Cortex of kidney (tissue), 1 donor: ENCODE measurements at places on chromosomes 6 and 20.

DNA sequence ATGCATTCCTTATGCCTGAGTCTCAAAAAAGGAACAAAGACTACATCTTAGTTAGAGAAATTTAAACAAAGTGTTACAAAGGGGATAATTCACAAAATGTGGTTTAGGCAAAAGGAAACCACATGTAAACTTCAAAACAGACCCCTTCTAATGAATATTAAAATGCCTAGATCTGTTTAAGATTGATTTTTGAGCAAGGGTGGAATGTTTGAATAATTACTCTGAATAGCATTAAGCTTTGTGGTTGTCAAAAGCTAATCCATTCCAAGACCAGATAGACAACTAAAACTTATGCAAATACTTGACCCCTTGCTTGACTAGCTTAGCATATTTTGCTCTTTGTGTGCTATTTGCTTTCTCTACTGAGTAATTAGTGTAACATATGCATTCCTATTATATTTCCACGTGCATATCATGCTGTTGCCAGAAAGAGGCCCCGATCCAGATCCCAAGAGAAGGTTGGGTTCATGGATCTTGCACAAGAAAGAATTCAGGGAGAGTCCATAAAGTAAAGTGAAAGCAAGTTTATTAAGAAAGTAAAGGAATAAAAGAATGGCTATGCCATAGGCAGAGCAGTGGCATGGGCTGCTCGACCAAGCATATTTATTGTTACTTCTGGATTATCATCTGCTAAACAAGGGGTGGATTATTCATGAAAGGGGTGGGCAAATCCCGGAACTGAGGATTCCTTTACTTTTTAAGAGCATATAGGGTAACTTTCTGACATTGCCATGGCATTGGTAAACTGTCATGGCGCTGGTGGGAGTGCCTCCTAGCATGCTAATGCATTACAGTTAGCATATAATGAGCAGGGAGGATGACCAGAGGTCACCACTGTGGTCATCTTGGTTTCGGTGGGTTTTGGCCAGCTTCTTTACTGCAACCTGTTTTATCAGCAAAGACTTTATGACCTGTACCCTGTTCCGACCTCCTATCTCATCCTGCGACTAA is 1193.4 kb upstream of the EYS start:
- no peak for DNase-seq

DNA sequence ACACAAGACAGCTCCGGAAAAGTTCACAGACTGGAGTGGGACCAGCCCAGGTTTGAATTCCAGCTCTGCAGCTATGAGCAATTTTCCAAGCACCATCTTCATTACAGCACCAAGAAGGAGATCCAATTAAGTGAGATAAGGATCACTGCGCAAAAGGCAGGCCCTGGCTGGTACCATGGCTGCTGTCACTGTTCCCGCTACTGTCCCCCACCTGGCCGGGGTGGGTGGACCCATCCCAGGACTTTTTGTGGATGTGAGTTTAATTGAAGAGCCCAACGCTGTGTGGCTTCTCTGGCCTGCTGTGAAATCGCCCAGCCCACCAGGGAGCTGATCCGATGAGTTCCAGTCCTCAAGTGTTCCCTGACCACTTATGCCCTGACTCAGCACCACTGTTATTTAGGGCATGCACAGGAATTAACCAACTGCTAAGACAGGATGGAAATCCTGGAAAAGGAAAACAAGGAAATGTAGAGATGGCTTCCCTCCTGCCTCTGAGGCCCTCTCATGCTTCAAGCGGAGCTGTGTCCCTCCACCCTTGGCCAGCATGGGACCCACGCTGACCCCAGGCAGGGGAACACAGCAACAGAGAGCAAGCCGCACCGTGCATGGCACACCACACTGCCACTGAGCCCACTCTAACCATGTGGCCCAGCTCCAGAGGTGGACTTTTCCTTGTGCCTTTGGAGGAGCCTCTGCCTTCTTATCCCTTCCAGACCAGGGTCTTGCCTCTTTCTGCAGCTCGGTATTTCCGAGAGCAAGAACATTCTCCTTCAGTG is 150.0 kb upstream of the CST7 start:
- DNase-seq: no peak

GRCh38 chr20:51529081-51529681 is 13.3 kb downstream of the NFATC2 start:
- DNase-seq: no peak

GRCh38 chr20:41411391-41411847 is 44.8 kb upstream of the EMILIN3 start:
- no peak for DNase-seq

GRCh38 chr6:123150076-123150475 is 154.0 kb downstream of the CLVS2 start:
- DNase-seq: no peak
